ENCODE measurements at places on chromosomes 11 and 22.

DNA sequence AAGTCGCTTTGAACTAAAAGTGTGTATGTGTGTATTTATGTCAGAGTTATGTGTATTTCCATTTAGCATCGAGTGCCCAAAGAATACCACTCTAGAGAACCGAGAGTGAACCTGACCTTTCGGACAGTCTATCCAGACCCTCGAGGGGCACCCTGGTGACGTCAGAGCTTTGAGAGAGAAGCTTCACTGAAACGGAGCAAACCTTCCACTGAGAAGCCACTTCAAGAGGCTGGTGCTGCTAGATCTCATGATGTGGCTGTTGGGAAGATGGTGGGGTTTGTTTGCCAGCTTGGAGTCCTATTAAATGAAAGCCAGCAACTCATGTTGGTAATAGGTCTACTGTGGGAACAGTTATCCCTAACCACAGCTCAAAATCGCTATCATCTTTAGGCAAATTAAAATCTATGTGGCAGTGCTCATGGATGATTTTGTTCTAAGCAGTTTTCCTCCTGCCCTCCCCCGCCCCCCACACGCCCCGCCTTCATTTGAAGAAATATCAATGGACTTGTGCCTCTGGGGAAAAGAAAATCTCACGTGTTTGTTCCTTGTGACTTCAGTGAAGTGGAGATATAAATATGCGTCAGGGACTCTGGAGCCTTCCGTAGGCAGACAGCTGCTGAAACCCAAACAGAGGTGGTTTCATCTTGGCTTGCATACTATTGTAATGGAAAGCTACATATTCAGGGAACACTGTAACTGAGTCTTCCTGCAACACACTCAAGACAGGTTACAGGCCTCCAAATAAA is 22.4 kb upstream of the C11orf96 start:
- no peak for DNase-seq

- no peak for DNase-seq
These were observed 80.4 kb downstream of the LRRC4C start for GRCh38 chr11:41379084-41379483.

DNA sequence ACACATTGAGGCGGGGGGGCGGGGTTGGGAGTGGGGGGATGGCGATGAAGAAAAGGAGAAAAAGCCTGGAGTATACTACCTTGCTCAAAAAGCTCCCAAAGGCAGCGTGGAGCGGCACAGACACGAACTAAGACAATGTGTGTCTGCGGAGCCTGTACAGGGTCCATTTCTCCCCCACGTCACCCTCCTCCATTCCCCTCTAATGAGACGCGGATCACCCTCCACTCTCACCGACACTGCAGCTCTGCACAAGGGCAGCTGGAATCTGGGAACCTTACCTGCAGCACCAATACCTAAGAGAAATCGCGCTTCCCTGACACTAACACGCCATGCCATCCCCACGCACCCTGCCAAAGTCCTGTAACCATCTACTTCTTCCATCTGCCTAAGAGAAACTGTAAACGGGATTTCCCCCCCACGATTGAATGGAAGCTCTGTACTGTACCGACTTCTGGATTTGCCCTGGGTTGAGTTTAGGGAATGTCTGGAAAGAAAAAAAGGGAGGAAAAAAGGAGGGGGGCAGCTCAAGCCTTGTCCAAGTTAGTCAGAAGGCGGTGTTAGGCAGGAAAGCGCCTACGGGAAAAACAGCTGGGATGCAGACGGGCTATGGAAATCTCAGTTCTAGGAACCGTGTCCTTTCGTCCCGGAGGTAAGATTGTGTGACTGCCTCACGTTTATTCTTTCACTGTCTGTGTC is 125.7 kb upstream of the C11orf58 start:
- no peak for DNase-seq

DNA sequence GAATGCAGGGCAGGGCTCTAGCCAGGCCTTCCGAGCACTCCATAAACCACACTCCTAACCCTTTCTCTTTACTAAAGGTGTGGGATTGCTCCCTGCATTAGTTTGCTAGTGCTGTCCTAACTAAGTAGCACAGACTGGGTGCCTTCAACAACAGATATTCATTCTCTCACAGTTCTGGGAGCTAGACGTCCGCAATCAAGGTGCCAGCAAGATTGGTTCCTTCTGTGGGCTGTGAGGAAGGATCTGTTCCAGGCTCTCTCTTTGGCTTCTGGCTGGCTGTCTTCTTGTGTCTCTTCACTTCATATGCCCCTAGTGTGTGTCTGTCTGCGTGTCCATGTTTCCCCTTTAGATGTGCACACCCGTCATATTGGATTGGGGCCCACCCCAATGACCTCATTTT is 59.8 kb downstream of the GALNT18 start:
- DNase-seq: no peak

GRCh38 chr11:44999068-44999467 is 48.4 kb upstream of the TP53I11 start:
- DNase-seq: no peak

- no peak for DNase-seq
These were observed 20.5 kb upstream of the EFCAB6 start for GRCh38 chr22:43832393-43833265.

GRCh38 chr11:94866936-94867795 is 99.0 kb downstream of the AMOTL1 start:
- DNase-seq: no peak

DNA sequence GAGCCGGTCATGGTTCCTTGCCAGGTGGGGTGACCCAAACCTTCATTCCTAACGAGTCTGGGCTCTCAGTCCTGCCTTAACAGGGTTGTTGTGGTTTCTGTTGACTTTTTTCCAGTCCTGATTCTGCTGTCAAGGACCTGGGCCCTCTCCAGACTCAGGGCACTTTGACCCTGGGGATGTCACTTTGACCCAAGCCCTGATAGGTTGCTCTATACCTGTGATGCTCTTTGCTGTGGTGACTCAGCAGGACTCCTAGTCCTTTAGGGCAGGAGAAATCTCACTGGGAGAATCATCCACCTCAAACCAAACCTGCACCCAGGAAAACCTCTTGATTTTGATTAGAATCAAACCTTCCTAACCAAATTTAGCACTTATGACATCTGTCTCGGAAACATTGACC is 20.5 kb upstream of the MPPED1 start:
- DNase-seq: no peak

GRCh38 chr11:27388869-27389268 is 25.9 kb upstream of the CCDC34 start:
- no peak for DNase-seq

DNA sequence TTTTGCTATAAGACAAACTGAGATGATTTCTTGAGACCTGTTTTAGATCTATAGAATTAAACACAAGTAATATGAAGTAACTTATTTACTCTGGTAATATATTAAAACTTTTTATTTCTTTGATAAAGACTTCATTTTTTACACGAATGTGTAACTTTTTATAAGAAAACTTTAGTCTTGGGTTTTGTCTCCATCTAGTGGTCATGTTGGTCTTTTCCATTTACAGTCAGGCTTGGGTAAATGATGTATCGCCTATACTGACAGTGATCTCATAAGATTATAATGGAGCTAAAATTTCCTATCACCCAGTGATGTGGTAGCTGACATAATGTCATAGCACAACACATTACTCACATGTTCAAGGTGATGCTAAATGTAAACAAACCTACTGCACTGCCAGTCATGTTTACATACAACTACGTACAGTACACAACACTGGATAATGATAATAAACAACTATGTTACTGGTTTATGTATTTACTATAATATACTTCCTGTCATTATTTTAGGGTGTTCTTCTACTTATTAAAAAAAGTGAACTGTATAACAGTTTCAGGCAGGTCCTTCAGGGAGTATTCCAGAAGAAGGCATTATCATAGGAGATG is 7.5 kb upstream of the C11orf97 start:
- no peak for DNase-seq

DNA sequence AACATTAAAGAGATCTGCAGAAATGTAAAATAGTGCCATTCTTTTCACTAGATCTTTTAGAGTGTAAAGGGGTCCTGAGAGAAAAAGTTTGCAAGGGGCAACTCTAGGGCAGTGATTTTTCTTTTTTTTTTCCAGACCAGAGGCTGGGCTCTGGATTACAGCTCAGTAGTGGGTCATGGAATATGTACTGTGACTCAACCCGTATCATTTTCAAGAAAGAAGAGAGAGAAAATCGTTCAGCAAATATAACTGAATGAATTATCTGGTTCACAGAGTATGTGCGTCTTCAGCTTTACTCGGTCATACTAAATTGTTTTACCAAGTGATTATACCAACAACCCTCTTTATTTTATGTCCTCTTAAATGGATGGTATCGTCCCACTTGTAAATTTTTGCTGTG is 3.8 kb downstream of the CEP57 start:
- no peak for DNase-seq

- no peak for DNase-seq
These were observed 64.5 kb upstream of the B3GAT1 start for GRCh38 chr11:134476435-134477021.

- DNase-seq: no peak
These were observed 149.1 kb downstream of the SBF2 start for GRCh38 chr11:10144954-10145353.

GRCh38 chr22:49536571-49537131 is 291.0 kb downstream of the BRD1 start:
- DNase-seq: no peak

GRCh38 chr22:20108757-20109230 is 7.1 kb upstream of the RANBP1 start:
- no peak for DNase-seq

GRCh38 chr22:50252082-50253045 is 1.3 kb upstream of the HDAC10 start:
- DNase-seq: peak; percentile 50

GRCh38 chr22:19766511-19767426 is 6.2 kb downstream of the TBX1 start:
- no peak for DNase-seq

- no peak for DNase-seq
These were observed 130.9 kb downstream of the KIF18A start for GRCh38 chr11:27977031-27977430.

DNA sequence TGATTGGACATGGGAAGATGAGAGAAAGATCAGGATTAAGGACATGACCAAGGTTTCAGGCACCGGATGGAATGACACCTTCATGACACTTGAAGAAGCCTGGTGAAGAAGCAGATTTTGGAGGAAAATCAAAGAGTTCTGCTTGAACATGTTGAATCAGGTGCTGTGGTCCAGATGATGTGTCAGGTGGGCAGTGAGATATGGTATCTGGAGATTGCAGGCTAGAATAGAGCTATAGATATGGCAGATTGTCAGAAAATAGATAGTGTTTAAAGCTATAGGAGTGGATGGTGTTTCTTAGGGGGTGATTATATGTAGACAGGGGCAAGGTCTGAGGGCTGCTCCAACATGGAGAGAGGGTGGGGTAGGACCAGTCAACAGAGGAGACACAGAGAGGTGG is 40.2 kb downstream of the PANX1 start:
- DNase-seq: no peak

DNA sequence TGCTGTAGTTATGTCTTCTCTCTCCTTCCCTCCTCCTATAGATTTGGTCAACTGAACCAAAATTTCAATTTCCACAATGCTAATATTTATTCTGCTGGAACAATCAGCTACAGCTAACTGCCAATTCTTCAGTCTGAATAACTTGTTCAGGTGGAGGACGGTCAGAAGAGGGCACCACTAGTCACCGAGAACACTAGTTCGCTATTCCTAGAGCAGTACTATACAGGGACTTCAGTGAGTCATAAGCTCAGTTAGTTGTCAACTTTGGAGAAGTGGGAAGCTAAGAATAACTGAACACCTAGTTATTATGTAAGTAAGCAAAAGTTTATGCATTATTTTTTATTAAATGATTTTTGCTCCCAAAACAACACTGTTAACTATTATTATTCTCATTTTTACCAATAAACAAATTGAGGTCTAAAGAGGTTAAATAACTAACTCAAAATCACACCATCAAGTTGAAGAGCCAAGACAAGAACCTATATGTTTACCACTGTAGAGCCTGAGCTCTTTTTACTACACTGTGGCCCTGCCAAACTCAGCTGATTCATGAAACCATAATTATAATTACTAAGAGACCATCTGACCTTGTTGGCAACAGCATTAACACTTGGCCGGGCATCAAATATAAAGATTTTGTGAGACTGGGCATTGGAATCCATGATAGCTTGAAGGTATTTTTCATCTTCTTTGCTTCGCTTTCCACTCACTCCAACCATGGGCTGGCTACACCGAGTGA is 59.0 kb downstream of the CEP57 start:
- peak; percentile 9 for DNase-seq

DNA sequence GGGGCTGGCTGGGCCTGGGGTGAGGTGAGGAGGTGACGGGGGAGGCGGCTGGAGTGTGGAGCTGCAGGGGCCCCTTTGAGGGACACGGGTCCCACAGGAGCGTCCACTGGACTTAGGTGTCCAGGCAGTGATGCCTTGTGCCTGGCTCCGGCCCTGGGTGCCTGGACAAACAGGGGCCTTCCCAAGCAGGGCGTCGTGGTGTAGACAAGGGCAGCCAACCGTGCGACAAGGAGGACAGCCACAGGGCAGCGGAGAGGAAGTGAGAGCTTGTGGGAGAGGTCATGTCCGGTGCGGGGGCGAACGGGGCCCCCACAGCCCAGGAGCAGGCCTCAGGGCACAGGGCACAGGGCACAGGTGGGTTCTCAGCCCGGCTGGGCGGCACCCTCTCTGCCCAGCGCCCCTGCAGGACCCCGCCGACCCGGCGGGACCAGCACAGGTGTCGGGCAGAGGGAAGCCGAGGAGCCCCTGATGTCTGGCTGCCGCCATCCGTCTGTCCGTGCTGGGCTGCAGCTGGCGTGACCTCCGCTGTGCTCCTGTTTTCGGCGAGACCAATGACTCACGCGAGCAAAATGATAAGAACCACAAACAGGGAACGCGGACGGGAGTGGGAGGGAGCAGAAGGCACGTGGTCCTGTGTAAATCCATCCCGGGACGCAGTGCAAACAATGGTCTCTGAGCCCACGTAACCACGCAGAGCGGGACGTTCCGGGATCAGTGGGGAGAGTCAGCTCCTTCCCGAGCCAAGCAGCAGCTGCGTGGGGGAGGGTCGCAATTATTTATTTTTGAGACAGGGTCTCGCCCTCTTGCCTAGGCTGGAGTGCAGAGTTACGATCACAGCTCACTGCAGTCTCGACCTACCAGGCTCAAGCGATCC is 49.1 kb upstream of the A4GALT start:
- no peak for DNase-seq

- no peak for DNase-seq
These were observed 58.8 kb downstream of the FZD4 start for GRCh38 chr11:86896441-86896841.

GRCh38 chr22:39365492-39365780 is 15.6 kb downstream of the SYNGR1 start:
- DNase-seq: no peak

GRCh38 chr11:68767672-68768071 is 16.4 kb upstream of the TESMIN start:
- no peak for DNase-seq

GRCh38 chr11:110366291-110366690 is 63.5 kb upstream of the FDX1 start:
- no peak for DNase-seq

GRCh38 chr11:86013713-86014112 is 55.2 kb downstream of the PICALM start:
- no peak for DNase-seq
